SHP77 (cell line): ENCODE measurements at places on chromosomes 3 and 15.

GRCh38 chr3:180601688-180602666 lies at the start of gene TTC14:
TSS of gene TTC14 (plus strand) at chr3:180602163. CDS start at chr3:180602262, 99 bp downstream.
- peak; percentile 95 for DNase-seq

DNA sequence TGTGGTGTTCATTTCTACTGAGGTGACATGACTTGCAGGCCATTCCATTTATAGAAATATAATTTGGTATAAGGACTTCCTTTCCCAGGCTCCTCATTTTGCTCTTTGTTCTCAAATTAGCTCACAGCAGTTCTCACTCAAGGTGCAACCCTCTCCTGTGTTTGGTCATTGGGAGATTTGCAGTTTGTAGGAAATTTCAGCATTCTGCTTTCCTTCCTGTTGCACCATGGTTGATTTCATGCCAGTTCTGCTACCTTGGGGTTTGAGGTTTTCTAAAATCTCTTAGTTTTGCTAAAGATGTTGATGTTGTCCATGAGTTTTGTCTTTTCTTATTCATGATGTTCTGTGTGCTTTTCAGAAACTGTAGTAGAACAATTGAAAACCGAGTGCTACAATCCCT lies 65.7 kb upstream of the PROK2 start:
- DNase-seq = no peak

DNA sequence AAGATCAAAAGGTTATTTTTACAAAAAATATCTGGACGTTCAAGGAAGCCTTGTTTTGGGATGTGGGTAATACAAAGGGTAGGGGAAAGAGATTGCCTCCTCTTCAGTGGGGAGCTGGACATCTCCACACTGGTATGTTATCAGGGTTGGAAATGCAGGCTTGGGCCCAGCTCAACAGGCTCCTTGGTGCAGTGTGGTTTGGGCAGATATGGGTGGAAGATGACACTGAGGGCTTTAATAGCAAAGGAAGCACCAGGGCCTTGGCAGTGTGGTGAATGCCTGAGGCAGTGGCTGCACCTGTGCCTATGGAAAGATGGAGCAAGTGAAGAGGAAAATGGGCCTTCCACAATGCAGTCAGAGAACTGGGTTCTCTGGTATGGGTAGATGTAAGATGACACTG lies 11.2 kb upstream of the MED12L start:
- no peak for DNase-seq

GRCh38 chr3:33277193-33277882 lies at the start of gene FBXL2:
TSS of gene FBXL2 (plus strand) at chr3:33277442. CDS start at chr3:33277513, 71 bp downstream.
- peak; percentile 84 for DNase-seq

GRCh38 chr3:183879243-183879642 lies 5.4 kb downstream of the PARL start:
- DNase-seq = no peak

DNA sequence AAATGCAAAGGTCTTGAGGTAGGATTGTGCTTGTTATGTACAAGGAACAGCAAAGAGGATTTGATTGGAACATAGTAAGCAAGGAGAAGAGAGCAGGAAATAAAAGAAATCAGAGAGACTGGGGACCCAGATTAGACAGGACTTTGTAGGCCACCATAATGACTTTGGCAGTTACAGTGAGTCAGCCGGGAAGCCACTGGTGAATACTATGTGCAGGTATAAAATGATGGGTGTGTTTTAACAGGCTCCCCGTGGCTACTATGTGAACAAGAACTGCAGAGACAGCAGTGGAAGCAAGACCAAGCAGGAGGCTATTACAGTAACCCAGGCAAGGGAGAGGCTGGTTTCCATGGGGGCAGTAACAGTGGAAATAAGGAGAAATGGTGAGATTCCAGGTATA lies 55.2 kb downstream of the NPTN start:
- no peak for DNase-seq

- DNase-seq = no peak
These were observed 15.2 kb upstream of the MBNL1 start for GRCh38 chr3:152253514-152253913.

DNA sequence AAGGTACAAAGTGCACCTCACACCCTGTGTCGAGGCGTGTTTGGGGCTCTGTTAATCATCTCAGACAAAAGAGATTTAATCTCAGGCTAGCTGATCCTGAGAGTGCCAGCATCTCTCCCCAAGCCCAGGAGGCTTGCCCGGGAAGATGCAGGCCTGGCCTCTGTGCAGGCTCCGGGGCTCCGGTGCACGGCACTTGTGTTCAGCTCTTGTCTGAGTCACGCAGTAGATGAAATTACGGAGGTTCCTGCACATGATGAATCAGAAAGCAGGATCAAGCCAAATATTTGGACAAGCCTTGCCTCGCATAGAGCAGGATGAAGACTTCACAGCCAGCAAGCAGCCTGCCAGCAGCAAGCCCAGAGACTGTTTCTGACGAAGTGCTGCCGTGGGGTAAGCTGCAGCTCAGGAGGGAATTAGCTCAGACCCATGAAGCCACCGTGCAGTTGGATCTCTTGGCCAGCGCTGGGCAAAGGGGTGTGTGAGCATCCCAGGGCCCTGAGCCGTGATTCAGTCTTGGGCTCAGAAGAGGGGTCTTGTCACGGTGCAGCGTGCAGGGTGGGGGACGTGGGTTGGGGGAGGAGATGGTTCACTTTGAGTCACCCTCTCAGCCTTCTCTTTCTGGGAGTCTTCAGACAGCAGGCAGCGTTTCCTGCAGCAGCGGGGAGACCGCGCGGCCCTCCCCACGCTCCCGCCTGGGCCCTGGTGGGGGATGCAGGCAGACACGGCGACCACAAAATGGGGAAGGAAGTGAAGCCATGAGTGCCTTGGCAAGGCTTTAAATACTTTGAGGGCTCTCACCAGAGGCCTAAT lies 89.2 kb upstream of the MEF2A start:
- DNase-seq = peak; percentile 36

DNA sequence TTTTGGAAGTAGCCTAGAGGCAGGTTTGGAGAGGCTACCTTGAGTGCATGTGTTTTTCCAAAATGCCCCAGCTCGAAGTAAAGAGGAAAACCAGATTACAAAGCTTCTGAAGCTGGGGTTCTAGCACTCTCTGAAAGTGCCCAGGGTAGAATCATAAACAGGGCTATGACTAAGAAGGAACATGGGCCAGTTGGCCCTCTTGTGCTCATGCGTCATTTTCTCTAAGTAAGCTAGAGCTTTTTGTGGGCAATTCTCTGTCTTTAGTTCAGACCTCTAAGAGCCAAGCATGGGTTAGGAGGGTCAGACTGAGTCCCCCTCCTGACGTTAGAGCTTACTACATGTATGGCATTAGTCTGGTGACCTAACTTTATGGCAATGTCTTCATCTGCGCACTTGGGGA lies 129.5 kb upstream of the UMPS start:
- no peak for DNase-seq

- no peak for DNase-seq
These were observed 185.1 kb upstream of the AGTR1 start for GRCh38 chr3:148512648-148513047.
